ENCODE measurements at places on chromosomes 2 and 18. TPM values are rescaled to one million over a fixed set of nuclear protein-coding genes. Genes with fewer than 3 reads are reported as not detected.

DNA sequence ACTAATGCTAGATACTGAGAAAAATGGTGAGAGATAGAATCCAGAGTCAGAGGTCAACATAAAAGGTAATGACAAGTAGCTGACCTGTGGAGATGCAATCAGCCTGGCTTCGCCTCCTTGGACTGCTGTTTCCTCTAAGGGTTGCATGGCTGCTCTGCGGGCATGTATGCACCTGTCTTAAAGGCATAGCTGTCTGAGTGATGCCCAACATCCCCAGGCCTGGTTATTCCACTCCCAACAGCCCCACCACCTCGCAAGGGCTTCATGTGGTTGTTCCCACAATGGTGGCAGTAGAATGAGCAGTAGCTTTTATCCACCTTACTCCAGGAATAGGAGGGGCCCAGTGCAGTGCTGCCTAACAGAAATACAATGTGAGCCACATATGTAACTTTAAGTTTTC is 69.7 kb upstream of the ALK start:
- no peaks in the 10 kb centered on the region for H3K4me1 ChIP-seq
- H3K36me3 ChIP-seq = no peaks in the 10 kb centered on the region
- DNase-seq = no peak
- H3K27ac ChIP-seq = no peak overlapping the region
- H3K4me3 ChIP-seq = no peak overlapping the region
- no peaks in the 10 kb centered on the region for H3K27me3 ChIP-seq

DNA sequence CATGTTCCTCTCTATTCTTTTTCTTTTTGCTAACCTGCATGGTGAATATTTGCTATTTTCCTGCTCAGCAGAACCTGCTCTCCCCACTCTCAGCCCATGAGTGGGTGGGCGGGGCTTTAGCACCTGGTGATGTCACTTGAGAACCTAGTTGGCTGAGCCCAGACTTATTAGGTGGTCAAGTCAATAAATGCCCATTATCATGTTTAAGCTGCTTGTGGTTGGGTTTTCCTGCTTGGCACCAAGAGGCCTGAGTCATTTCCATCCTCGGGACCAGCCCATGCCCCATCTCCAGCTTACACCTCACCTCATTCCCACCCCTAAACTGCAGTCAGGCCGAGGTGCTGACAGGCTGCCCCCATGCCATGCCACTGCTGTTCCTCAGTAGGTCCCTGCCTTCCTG is 226.6 kb downstream of the ANKRD30B start:
- H3K36me3 ChIP-seq = no peaks in the 10 kb centered on the region
- no peak for DNase-seq
- no peak overlapping the region for H3K4me3 ChIP-seq
- no peaks in the 10 kb centered on the region for H3K27me3 ChIP-seq
- H3K4me1 ChIP-seq = no peaks in the 10 kb centered on the region

- no peak overlapping the region for H3K27ac ChIP-seq
- no peaks in the 10 kb centered on the region for H3K27me3 ChIP-seq
- H3K4me3 ChIP-seq = no peak overlapping the region
Measured at GRCh38 chr2:108297436-108298141, 8.9 kb downstream of the SULT1C2 start.

- peaks cover 5% of the 10 kb centered on the region for H3K4me1 ChIP-seq
- H3K27me3 ChIP-seq = no peaks in the 10 kb centered on the region
- no peaks in the 10 kb centered on the region for H3K36me3 ChIP-seq
- peak overlapping the region; percentile 87 for H3K27ac ChIP-seq
Measured at GRCh38 chr2:217978536-217979150, 24.2 kb downstream of the TNS1 start.

GRCh38 chr2:12424809-12425208 is 291.9 kb upstream of the TRIB2 start:
- H3K4me1 ChIP-seq = no peaks in the 10 kb centered on the region
- DNase-seq = peak; percentile 8
- no peak overlapping the region for H3K4me3 ChIP-seq
- no peaks in the 10 kb centered on the region for H3K27me3 ChIP-seq

- H3K27me3 ChIP-seq = no peaks in the 10 kb centered on the region
- no peak overlapping the region for H3K27ac ChIP-seq
- no peak overlapping the region for H3K4me3 ChIP-seq
- no peak for DNase-seq
Measured at GRCh38 chr2:217722883-217723472, 279.8 kb downstream of the TNS1 start.

DNA sequence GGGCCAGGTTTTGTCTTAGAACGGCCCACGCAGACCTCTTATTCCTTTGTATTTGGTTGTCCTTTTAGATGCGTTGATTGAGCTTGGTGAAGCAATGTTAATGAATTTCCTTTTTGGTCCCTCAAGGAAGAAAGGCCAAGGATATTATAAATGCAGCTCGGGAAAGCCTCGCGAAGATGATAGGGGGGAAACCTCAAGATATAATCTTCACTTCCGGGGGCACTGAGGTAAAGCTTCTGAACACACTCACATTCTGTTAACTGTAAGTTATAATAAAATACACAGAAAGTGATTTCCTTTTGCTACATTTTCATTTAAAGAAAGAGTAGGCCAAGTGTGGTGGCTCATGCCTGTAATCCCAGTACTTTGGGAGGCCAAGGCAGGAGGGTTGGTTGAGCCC is 7.1 kb downstream of the SCLY start:
- no peak overlapping the region for H3K4me3 ChIP-seq
- H3K4me1 ChIP-seq = no peaks in the 10 kb centered on the region
- H3K27ac ChIP-seq = no peak overlapping the region
- peaks cover 5% of the 10 kb centered on the region for H3K36me3 ChIP-seq

GRCh38 chr2:232955856-232956255 is 57.2 kb downstream of the NGEF start:
- no peak overlapping the region for H3K4me3 ChIP-seq
- no peaks in the 10 kb centered on the region for H3K36me3 ChIP-seq
- DNase-seq = no peak
- no peaks in the 10 kb centered on the region for H3K4me1 ChIP-seq

- H3K27ac ChIP-seq = no peak overlapping the region
- no peaks in the 10 kb centered on the region for H3K27me3 ChIP-seq
- no peaks in the 10 kb centered on the region for H3K4me1 ChIP-seq
- H3K36me3 ChIP-seq = no peaks in the 10 kb centered on the region
- no peak overlapping the region for H3K4me3 ChIP-seq
Measured at GRCh38 chr2:120710256-120710655, 25.4 kb upstream of the GLI2 start.

DNA sequence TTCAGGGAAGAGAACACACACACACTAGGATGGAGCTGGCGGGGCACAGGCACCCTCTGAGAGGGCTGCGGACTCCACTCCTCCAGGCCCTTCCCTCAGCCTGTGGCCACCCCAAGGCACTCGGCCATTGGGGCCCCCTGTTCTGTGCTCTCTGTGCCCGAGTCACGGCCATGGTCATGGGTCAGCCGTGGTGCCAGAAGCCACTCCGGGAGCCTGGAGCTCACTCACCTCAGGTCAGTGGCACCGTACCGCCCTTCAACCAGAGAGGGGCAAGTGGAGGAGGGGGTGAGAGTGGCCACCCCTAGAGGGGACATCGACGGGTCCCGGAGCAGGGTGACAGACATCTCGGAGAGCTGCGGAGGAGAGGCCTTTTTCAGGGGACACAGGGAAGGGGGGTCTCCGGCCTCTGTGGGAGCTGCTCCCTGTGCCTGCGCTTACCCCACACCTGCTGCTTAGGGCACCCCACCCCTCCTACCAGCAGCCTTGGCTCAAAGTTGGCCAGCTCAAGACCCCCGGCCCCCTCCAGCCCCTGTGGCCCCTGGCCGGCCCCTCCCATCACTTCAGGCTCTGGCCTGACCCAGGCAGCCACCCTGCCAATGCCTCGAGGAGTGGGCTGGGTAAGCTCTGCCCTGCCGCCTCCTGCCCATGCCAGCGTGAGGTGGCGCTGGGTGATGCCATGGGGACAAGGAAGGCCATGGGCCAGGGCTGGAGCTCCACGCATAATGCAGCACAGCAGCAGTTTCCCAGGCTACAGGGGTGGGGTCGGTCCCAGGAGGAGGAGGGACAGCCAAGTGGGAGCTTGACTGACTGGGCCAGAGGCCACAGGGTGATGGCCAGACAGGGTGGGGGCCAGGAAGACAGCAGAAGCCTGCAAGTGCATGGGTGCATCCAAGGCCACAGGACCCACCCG is 29.3 kb downstream of the AQP12A start:
- H3K4me1 ChIP-seq = no peaks in the 10 kb centered on the region
- H3K27ac ChIP-seq = no peak overlapping the region
- H3K36me3 ChIP-seq = no peaks in the 10 kb centered on the region

GRCh38 chr18:32598144-32598543 is 127.5 kb upstream of the GAREM1 start:
- DNase-seq = no peak
- no peaks in the 10 kb centered on the region for H3K36me3 ChIP-seq
- no peaks in the 10 kb centered on the region for H3K4me1 ChIP-seq
- H3K27me3 ChIP-seq = no peaks in the 10 kb centered on the region

DNA sequence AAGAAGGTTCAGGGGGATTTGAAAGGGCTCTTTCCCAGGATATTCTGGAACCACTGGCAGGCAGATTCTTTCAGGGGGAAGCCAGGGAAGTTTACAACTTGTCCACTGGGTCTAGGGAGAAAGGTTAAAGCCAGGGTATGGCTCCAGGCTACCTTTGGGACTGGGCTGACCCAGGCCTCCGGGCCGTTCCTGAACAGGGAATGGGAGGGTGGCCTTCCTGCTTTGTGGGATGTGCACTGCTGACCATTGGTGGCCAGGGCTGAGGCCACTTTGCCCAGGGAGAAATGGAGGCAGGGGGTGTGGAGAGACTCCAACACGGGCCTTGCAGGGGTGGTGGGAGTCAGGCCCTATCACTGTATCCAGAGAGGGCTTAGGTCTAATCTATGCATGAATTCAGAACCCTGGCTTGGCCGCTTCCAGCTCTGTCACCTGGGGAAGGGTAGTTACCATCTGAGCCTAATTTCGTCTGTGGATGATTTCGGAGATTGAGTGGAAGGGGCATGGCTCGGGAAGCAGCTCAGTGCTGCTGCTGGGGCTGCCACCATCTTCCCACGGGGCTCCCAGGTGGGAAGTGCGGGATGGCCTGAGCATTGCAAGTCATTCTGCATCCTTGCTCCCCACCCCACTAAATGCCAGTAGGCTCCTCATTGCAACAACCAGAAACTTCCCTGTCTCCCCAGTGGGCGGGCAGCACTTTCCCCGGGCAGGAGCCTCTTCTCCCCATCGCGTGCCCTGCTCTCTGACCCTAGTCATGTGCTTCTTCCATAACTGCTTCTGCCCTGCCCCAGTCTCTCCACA is 57.1 kb upstream of the OTOF start:
- no peak overlapping the region for H3K27ac ChIP-seq
- no peaks in the 10 kb centered on the region for H3K27me3 ChIP-seq
- H3K4me1 ChIP-seq = no peaks in the 10 kb centered on the region
- DNase-seq = no peak
- no peak overlapping the region for H3K4me3 ChIP-seq

DNA sequence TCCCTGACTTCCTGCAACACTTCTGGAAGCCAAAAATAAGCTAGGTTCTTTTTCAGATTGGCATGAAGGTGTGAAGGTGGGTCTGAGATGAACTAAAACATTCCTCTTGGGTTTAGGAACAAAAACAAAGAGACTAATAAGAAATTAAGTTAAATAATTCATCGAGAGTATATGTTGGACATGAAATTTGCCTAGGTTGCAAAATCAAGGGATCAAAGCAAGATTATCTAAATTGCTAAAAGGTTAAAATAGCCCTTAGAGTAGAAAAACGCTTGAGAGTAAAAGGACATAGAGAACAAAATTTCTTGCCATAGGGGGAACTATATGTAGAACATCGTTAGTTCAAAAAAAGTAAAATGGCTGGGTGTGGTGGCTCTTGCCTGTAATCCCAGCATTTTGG is 845.9 kb upstream of the NXPH2 start:
- no peak overlapping the region for H3K4me3 ChIP-seq
- H3K36me3 ChIP-seq = no peaks in the 10 kb centered on the region
- H3K27me3 ChIP-seq = no peaks in the 10 kb centered on the region
- no peak for DNase-seq

GRCh38 chr18:3605486-3605952 is 155.5 kb downstream of the TGIF1 start:
- no peaks in the 10 kb centered on the region for H3K36me3 ChIP-seq
- H3K4me3 ChIP-seq = peak overlapping the region; percentile 11
- DNase-seq = no peak
- no peaks in the 10 kb centered on the region for H3K27me3 ChIP-seq
- peak overlapping the region; percentile 85 for H3K27ac ChIP-seq
- peaks cover 20% of the 10 kb centered on the region for H3K4me1 ChIP-seq

DNA sequence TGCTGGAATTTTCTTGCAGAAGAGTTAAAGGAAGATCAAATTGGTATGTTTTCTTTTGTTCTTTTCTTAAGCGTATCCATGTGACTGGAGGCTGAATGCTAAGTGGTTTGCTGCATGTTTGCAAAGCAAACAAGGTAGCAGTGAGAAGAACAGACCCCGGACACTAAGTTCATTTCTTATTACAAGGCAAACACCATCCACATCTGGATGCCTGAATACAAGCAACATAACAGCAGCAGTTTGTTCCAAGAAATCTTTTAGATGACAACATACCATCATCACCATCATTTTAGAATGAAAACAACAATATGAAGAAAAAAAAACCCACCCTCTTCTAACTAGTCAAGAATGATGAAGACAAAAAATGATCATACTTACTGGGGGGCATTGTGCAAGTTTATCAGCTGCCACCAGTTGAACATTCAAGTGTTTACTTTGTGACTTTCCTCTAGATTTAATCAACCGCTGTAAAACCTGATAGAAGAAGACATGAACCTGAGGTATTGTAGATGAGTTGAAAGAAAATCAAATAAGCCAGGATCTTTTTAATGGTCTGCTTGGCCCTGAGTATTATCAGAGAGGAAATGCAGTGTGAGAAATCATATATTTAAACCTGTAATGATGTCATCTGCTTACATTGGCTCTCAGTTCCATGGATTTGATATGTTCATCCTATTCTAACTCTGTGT is 25.0 kb upstream of the ARL5A start:
- no peaks in the 10 kb centered on the region for H3K27me3 ChIP-seq
- DNase-seq = no peak
- H3K4me3 ChIP-seq = no peak overlapping the region
- H3K4me1 ChIP-seq = no peaks in the 10 kb centered on the region
- no peaks in the 10 kb centered on the region for H3K36me3 ChIP-seq
- no peak overlapping the region for H3K27ac ChIP-seq

GRCh38 chr2:210548878-210549384 is 7.5 kb upstream of the CPS1 start:
- H3K27me3 ChIP-seq = no peaks in the 10 kb centered on the region
- H3K4me1 ChIP-seq = no peaks in the 10 kb centered on the region

DNA sequence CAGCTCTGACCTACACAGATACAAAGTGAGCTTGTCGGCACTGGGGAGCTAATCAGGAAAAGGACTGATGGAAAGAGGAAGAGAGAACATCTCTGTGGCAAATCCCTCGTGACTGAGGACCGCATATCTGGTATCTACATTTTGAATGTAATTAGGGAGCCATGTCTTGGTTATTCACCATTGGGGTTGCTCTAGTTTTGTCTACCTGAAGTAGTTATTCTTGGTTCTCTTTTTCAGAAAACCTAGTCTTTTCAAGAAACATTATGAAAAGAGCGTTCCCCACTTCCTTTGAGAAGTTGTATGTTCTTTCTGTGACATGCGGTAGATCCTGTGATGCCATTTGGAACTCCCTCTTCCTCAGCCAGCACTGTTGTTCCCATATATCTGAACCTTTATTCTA is 104.4 kb downstream of the DOCK10 start:
- no peak overlapping the region for H3K27ac ChIP-seq
- H3K27me3 ChIP-seq = no peaks in the 10 kb centered on the region
- H3K4me3 ChIP-seq = no peak overlapping the region
- no peaks in the 10 kb centered on the region for H3K36me3 ChIP-seq
- peaks cover 3% of the 10 kb centered on the region for H3K4me1 ChIP-seq

The NPPC gene
- total RNA-seq = 3.2 TPM

The ITGB6 gene
- 12.3 TPM for total RNA-seq

The INO80D gene
- total RNA-seq = 11.7 TPM

The CXCR2 gene
- not detected for total RNA-seq

The PDE11A gene
- total RNA-seq = 14.9 TPM

The TMEM17 gene
- total RNA-seq = 4.0 TPM
